Activated CD4-positive, alpha-beta T cell treated with anti-CD3 and anti-CD28 coated beads, Interleukin-2, amount 50 U/mL, for 16 hours (primary cell): ENCODE measurements at places on chromosomes 3 and 15.
A peak's percentile ranks its signal among the peaks of the same experiment; 100 is the strongest.

DNA sequence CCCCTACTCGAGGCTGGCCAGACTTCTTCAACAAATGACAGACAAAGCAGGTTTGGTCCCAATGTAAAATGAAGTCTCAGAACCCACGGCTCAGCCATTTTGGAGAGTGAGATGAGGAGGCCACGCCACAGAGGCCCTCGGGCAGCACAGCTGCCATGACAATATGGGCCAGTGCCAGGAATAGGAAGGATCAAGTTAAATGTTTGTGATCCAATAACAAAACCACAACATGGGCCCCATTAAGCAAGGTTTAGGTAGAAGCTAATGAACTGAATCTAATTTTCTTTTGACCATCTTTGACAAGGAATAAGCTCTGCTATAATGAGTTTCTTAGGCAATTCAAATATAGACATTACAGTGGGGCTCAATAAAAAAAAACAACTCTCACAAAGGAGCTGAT, 52.6 kb downstream of the RFTN1 start:
- no peak for DNase-seq

GRCh38 chr3:52650439-52650838, 35.3 kb downstream of the PBRM1 start:
- DNase-seq, result peak; percentile 8

DNA sequence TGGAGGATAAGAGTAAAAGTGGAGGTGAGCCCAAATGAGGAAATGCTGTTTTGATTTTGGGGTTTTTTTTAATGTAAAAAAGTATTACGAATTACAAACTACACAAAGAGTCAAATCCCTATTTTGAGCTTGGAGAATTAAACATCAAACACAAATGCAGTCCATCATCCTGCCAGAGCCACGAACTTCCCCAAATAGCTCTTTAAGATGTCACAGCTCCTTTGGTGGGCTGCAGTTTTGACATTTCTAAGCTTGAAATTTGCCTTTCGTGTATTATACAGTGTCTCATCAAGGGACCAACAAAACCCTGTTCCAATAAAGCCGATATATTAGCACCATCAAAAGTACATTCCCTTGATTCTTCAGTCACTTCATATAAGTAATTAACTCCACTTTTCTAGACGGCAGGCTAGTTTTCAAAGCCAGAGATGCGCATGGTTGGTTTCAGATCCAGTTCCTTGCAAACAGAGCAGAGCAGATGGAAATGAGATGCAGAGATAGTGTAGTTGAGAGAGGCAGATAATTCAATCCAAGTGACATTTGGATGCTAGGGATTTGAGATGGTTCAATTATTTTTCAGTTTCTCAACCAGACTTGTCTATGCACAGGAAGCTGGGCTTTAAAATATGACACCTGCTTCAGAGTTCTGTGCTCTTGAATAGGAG, 580.9 kb downstream of the EDEM1 start:
- no peak for DNase-seq

DNA sequence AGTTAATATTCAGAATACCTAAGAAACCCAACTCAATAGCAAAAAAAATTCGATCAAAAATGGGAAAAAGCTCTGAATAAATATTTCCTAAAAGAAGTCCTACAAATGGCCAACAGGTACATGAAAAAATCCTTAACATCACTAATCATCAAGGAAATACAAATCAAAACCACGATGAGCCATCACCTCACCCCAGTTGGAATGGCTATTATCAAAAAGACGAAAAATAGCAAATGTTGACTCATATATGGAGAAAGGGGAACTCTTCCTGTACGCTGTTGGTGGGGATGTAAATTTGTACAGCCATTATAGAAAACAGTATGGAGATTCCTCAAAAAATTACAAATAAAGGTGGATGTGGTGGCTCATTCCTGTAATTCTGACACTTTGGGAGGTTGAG, 29.6 kb upstream of the SGO1 start:
- no peak for DNase-seq

DNA sequence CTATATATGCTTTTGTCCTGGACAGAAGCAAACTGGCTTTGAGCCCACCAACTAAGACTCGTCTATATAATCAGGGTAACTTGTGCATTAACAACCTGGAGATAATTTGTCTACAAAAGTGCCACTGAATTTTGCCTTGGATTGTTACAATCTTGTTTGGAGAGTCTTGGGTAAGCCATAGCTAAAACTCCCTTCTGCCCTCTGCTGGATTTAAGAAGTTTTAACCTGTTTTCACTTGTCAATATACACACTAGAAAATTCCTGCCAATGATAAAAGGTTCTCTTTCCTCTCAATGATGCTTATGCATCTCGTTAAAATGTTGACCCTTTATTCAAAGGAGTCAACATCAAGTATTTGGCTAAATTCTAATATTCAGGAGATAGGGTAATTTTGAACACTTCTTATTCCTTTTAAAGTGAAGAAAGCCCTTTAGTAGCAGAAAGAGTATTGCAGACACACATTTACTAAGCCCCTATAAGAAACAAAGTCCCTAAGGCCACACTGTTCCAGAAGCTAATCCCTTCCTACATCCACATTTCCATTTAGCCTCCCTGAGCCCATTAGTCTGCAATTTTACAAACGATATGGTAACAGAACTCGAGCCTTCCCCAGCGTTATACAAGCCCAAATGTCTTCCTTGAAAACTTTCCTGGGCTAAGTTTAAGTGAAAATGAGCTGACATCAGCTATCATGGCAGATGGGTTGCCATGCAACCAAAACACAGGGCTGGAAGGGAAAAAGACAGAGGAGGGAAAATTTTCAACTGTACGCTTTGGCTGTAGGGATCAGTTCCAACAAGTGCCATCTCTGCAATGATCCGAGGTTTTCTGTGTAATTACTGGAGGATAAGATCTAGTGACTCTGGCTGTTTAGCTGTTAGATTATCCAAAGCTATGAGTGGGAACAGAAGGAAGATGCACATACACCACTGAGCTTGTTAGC, 75.9 kb upstream of the FGF12 start:
- DNase-seq, result no peak

- DNase-seq, result no peak
Observed at GRCh38 chr3:170640737-170641171, 54.9 kb upstream of the SLC7A14 start.

GRCh38 chr3:129893581-129894070, at the start of gene TMCC1:
TMCC1 (minus strand) TSS chr3:129893711.
- DNase-seq, result peak; percentile 88

GRCh38 chr3:124249038-124249437, 257.1 kb upstream of the ROPN1 start:
- no peak for DNase-seq

- no peak for DNase-seq
Observed at GRCh38 chr3:40308725-40309417, 636 bp upstream of the EIF1B start.

GRCh38 chr3:141979050-141979671, 102.7 kb downstream of the ATP1B3 start:
- no peak for DNase-seq

GRCh38 chr3:68855620-68856019, 76.7 kb downstream of the TAFA4 start:
- DNase-seq, result no peak

- no peak for DNase-seq
Observed at GRCh38 chr3:162262129-162262528, 765.5 kb downstream of the OTOL1 start.

DNA sequence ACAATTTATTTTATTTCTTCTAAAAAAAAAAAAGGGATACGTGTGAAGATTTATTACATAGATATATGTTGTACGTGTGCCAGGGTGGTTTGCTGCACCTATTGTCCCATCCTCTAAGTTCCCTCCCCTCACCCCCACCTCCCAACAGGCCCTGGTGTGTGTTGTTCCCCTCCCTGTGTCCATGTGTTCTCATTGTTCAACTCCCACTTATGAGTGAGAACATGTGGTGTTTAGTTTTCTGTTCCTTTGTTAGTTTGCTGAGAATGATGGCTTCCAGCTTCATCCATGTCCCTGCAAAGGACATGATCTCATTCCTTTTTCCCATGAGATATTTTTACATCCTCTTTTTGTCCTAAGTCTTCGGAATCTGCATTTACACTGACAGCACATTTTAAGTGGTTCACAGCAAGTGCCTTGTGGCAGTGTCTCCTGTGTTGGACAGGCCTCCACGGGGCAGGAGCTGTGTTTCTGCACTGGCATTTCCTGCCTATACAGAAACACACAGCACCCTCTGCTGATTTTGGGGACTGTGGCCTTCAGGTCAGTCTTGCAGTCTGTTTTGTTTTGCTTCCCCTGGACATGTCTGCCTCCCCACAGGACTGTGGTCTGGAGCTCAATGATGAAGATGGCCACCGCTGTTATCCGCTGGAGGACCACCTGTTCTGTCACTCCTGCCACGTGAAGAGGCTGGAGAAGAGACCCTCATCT, 12.7 kb upstream of the SACM1L start:
- DNase-seq, result no peak

DNA sequence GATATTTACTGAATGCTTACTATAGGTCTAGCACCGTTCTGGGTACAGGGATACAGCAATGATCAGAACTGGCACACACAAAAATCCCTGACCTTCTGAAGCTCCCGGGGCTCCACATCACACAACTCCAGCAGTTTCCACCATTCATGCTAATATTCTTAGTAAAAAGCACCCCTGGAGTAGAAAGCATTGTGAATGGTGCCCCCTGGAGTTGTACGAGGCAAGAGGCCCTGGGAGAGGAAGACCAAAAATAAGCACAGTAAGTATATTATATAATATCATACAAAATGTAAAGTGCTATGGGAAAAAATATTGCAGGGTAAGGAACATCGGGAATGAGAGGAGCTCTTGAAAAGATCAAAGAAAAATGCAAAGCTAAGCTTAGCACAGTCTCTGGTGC, 790 bp upstream of the SRGAP3 start:
- DNase-seq, result no peak

DNA sequence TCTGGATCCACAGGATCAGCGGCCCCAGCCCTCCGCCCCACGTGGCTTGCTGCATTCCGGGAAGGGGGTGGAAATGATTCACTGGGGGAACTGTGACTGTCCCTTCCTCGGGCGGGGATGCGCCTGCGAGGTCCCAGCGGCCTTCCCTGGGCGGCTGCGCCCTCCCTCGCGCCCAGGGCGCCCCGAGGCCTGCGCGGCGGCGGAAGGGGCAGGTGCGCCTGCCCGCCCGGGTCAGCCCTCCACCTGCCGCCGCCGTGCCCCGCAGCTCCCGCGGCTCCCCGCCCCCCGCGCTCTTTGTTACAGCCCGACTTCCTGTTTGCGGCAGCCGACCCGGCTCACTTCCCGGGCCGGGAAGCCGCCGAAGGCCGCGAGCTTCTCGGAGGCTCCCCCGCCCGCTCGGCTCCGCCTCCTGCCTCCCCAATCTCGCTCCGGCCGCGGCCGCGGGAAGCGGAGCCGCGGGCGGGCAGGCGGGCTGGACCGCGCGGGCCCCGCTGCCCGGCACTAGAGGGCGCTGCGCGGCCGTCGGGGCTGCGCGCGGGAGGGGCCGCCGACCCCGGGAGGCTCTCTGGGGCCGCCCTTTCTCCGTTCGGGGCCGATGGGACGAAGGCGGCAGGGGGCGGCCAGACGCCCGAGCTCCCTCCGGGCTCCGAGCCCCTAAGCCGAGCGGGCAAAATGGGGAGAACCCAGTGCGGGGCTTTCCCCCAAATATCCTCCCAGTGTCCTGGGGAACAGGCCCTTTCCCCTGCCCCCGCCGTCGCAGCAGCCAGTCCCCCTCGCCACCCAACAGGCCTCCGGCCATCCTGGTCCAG, 11.5 kb upstream of the CHAC1 start:
- peak; percentile 73 for DNase-seq

GRCh38 chr15:91865950-91866349, 12.4 kb downstream of the SLCO3A1 start:
- DNase-seq, result no peak

- no peak for DNase-seq
Observed at GRCh38 chr3:143839980-143840379, 8.3 kb downstream of the SLC9A9 start.

DNA sequence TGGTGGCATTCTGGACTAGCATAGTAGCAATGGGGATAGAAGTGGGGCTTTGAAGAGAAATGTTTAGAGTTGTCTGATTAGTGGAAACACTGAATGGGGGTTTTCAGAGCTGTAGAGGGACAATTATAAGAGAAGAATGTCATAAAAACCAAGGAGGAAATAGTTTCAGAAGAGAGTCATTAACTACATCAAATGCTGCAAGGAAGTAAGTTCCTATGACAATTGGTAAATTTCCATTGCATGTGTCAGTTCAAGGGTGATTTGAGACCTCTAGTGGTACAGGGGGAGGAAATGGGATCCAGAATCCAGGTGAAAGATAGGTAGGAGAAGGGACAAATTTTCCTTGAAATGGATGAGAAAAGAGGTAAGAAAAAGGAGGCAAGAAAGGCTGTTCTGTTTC, 68.3 kb upstream of the TBC1D5 start:
- DNase-seq, result no peak

DNA sequence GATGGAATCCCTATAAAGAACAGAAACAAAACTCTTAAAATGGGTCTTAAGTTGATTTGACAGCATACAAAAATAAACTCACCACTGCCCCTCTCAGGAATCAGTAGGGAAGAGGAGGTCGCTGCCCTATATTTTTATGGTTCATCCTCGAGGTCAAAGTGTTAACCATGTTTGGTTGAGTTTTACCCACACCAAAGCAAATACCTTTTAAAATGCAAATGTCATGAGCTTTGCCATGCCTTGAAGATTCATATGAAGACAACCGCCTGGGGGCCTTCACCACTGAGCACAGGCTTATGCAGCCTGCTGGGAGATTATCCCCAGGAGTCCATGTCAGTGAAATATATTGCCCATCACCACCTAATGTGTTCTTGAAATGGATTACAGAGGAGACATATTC, 66.1 kb downstream of the GLB1 start:
- peak; percentile 84 for DNase-seq

DNA sequence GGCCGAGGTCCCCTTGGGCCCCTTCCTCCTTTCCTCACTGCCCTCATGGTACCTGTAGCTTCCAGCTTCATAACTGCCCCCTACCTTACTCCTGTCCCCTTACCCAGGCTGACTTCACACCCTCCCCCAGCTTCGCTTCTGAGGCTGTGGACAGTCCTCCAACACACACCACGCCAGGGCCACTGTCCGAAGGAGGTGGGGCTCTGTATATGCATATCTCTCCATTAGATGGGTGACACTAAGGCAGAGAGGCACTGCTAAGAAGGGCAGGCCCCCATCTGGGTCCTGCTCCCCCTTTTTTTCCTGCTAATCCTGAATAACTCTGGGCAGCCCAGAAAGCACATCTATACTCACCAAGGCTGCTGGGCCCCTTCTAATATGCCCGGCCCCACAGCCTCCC, 1.0 kb upstream of the COL7A1 start:
- DNase-seq, result no peak

DNA sequence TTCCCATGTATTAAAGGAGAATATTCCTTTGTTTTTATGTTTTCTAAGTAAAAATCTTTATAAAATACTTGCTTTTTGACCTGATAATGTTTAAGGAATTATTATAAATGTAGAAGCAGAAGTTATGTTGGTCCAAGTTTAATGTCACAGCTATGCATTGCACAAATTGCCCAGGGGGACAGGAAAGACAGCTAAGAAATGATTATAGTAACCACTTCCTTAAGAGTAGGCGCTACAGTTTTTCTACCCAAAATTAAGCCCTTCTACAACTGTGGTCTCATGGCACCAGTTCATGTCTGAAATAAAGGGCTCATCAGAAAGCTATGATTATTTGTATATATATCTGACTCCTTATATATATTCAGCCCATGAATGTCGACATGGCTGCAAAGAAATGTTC, 176.4 kb downstream of the GBE1 start:
- DNase-seq, result no peak

- DNase-seq, result no peak
Observed at GRCh38 chr15:101033801-101034200, 114.6 kb downstream of the LRRK1 start.

GRCh38 chr15:80800067-80800466, 20.9 kb downstream of the CEMIP start:
- DNase-seq, result no peak
